ENCODE measurements at places on chromosomes 5 and 9.

GRCh38 chr9:129687391-129687790 is 21.9 kb downstream of the PRRX2 start:
- no peak for DNase-seq

DNA sequence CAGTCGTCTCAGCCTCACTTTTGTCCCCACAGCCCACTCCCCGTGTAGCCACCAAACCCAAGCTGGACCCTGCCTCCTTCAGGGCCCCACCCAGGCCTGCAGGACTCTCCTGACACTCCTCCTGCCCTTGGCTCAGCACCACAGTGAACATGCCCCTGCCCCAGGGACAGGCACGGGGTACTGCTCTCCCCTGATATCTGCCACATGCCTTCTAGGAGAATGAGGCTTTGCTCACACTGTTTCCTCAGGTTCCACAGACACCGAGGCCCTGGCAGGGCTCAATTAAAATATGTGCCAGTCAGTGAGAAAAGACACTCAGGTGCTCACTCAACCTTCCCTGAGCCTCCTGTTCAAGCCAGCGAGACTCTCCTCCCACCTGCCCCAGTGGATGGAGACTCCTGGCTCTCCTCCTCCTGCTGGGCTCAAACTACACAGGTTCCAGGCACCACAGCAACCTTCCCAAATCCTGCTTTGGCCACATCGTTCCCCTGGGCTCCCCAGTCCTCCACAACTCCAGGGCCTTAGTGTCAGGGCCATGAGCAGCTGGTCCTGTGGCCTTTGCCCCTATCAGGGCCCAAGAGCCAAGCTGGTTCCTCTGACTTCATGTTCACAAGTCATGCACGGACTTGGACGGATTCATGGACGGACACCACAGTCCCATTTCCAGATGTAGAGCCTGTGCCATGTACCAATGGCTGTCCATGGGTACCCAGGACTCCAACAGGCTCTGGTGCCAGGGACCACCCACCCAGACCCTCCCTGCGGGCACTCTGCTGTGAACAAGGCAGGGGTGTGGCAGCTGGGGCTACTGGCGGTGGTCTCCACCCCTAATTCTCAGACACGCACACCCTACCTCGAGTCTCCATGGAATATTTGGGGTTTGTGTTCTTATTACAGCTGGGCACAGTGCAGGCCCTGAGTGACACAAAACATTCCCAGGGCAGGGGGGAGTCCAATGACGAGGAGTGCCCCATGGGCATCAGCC is 36.6 kb downstream of the BICD2 start:
- DNase-seq = no peak

GRCh38 chr9:35790385-35791296 is 750 bp upstream of the NPR2 start:
- DNase-seq = peak; percentile 22

DNA sequence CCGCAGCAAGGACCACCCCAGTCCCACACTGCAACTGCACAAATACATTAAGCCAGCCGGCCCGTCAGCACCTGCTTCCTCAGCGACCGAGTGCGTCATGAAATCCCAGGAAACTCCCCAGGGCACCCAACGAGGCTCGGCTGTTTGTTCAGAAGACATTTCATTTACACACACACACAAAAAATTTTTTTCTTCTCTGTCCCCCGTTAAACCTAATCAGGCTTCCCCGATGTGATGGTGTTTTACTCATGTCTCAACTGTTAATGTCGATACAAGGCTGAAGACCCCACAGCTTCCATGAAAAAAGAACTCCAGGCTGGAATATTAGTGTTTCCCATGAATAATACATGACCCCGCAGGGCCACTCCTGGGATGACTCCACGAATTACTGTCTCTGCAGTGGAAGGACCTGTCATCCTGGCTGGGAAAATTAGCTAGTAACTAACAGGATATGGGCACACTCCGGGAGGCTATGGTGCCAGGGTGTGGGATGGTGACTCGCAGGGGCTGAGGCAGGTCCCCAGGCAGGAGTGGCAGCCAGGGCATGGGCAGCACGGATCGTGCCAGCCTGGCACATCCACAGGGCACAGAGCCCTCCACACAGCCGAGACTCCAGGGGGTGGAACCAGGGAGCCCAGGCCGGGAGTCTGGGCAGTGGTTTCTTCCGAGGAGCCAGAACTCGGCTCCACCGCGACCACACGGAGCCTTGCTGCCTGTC is 102.4 kb downstream of the VAV2 start:
- no peak for DNase-seq

GRCh38 chr9:120267929-120268328 is 312.0 kb downstream of the CDK5RAP2 start:
- no peak for DNase-seq

- DNase-seq = no peak
Observed at GRCh38 chr5:135745897-135746500, 88.5 kb upstream of the SLC25A48 start.

Data from stimulated activated CD4-positive, alpha-beta T cell treated with anti-CD3 and anti-CD28 coated beads, Interleukin-1b, Interleukin-23, amount 100 ng/mL, for 24 hours (primary cell).